ENCODE measurements at places on chromosomes 6 and 20.

GRCh38 chr20:6341491-6341890, 218.7 kb upstream of the FERMT1 start:
- DNase-seq = no peak

DNA sequence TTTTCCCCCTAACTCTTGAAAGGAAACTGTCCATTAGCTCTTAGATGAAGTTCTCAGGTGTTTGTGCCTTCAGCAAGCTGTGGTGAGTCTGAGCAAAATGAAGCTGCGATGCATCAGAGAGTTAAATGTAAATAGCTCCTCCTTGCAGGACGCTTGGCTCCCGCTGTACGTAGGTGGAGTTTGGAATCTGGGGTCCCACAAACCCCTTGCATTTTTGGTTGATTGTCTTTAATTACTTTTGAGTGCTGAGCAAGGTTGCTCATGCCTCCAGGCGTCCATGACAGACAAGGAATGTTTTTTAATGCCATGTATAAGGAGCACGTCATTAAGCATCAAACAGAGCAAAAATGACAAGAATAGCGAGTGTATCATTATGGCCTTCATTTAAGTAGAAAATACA, 300.5 kb downstream of the TFAP2C start:
- DNase-seq = no peak

- DNase-seq = no peak
Observed at GRCh38 chr6:44935693-44936300, 392.3 kb upstream of the RUNX2 start.

DNA sequence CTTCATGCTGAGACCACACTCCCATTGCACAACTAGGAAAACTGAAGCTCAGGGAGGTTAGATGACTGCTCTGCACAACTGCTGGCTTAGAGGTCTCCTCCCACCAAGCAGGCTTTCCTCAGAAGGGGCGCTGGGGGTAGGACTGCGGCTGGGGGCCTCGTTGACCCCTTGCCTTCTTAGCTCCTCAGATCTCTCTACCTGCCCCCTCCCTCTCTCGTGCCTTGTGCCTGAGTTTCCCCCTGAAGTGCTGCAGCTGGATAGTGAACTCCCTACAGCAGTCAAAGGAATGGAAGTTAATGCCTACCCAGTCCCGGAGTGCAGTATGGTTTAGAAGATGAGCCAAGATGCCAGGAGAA, 149.8 kb downstream of the GRM4 start:
- no peak for DNase-seq

GRCh38 chr6:159978291-159979135, 9.6 kb downstream of the IGF2R start:
- DNase-seq = no peak

DNA sequence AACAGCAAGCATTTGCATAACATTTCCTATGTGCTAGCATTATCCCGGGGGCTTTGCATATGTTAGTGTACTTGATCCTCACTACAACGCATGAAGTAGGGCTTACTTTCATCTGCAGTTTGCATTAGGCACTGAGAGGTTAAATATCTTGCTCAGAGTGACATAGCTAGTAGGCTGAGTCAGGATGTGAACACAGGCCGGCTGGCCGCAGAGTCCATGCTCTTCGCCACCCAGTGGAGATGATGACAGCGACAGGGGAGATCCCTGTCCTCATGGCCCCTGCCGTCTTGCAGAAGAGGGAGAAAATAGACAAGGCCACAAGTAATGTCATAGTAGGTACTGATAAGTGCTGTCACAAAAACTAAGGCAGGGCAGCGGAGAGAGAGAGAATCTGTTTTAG, 46.9 kb downstream of the LYRM4 start:
- peak; percentile 35 for DNase-seq

DNA sequence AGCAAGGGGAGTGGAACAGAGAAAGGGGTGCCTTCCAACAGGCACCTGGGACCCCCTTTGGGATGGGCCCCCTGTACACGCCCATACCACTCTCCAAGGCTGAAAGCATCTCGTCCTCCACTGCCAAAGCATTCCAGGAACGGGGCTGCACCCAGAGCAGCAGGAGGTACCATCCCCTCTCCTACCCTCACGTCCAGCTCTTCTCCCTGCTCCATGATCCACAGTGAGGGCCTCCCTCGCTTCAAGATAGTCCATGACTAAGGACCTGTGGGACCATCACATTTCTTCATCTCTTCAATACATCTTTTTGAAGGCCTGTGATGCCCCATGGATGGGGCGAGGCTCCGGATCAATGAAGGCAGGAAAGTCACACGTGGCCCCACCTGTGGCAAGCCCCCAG, 209.9 kb downstream of the ANKRD60 start:
- no peak for DNase-seq

DNA sequence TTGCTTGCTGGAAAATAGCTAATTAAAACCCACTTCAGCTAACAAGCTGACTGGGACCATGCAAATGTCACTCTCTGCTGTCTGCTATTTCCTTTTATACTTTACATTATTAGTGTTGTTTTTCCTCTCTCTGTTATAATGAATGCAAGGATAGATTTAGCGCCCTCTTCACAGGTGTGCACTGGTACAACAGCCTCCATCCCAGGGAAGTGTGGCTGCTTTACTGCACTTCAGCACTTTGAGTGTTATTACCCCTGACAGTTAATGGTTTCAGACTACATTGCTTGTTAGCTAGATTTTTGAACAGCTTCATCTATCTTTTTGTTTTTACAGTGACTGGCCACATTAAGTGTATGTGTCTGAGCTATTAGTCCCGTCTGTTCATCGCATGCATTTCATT, 405.7 kb downstream of the RNF144B start:
- no peak for DNase-seq

DNA sequence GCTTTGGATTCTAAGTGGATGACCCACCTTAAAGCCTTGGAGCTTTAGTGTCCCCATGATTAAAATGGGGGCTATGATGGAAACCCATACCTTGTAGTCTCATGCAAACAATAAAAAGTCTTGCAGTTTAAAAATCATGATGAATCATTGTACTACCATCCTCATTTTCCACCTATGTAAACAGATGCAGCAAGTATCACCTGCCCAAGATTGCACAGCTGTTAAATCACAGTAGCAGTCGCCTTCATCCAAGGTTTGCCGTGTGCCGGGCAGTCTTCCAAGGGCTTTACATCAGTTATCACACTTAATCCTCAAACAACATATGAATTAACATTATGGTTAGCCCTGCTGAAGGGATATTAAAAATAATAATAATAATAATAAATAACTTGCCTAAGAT, 210.3 kb downstream of the FOXA2 start:
- no peak for DNase-seq

DNA sequence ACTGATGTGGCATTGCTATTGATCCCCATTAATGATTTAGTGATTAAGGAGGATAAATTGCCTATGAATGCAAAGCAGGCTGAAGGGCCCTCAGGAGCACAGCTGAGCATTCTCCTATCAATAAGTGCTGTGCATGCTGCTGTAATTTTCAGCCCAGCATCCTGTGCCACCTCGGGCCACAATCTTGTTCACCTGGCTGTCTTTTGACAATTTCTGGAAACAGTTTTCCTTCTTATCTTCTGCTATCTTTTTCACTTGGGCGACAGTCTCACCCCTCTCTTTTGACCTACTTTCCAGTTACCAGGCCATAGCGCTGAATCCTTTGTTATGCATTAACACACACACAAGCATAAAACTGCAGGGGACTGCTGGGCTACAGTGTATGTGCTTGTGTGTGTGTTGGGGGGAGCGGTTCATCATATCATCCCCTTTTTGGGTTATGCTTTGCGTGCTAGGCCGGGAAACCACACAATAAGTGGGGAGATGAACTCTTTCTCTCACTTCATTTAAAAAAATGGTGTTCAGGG, 60.2 kb downstream of the F13A1 start:
- DNase-seq = no peak

- no peak for DNase-seq
Observed at GRCh38 chr6:35776364-35777215, at the start of gene CLPSL2. Gene CLPSL2 (plus strand): TSS chr6:35776598. CDS start chr6:35776619, 21 bp downstream.

DNA sequence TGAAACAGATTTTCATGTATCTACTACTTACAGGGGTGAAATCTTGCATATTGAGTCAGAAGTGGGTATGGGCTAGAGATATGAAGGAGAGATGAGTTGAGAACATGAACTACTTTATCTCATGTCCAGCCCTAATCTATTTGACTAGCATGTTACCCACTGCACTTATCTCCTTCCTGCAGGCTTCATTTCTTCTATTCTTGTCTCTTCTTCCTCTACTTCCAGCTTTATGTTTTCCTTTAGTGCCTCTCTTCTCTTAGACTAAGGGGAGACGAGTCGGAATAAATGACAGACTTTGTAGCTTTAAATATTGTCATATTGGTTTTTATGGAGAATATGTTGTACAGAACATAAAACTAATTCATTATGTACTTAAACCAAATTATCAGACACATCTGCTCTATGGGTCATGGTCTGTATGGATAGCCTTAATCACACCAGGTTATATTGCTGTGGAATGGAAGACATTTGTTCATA, 5.3 kb downstream of the RAB32 start:
- no peak for DNase-seq
